Caki2 (cell line): ENCODE measurements at places on chromosomes 12 and 14.

DNA sequence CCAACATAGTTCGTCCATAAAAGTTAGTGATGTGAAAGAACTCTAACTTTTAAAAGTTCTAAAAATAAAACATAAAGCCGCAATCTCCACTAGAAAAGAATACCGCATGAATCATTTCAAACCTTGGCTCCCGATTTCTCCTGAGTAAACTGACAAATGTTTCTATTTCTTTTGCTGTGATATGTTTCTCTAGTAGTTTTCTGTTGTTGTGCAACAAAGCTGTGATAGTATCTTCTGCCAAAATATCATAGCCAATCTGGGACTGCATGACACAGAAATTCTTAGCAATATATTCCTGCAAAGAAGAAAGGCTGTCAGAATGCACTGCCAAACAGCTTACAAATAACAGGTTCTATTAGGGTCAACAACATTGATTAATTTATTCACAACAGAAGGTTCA lies 174.0 kb downstream of the ITPR2 start:
- no peak for DNase-seq

- no peak for DNase-seq
Measured at GRCh38 chr14:24078146-24078545, 6.8 kb downstream of the CPNE6 start.

DNA sequence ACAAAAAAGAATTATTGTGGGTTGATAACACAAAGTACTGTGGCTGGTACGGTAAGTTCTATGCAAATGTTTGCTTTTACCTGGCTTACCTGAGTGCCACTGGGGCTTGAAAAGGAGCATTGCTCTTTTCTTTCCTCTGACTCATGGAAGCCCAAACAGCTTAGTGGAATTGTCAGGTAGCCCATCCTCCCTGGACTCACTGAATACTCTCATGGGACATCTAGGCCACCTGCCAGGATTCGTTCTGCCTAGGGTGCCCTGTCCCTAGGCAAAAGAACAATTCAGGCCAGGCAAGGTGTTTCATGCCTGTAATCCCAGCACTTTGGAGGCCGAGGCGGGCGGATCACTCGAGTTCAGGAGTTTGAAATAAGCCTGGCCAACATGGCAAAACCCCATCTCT lies 22.5 kb upstream of the YAF2 start:
- no peak for DNase-seq

- no peak for DNase-seq
Measured at GRCh38 chr12:42394429-42394828, 68.5 kb downstream of the PPHLN1 start.

DNA sequence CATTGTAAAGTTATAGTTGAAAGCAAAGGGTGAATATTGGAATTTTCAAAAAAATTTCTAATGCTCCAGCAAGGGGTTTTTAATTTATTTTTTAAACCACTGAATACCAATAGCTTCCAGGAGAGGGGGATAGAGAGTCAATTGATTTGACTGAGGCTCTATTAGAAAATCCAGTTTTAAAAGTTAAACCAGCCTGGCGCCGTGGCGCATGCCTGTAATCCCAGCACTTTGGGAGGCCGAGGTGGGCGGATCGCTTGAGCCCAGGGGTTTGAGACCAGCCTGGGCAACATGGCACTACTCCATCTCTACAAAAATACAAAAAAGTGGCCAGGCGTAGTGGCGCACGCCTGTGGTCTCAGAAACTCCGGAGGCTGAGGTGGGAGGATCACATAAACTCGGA lies 150.1 kb downstream of the SLC38A4 start:
- no peak for DNase-seq

- DNase-seq: no peak
Measured at GRCh38 chr12:108170164-108170563, 41.1 kb downstream of the WSCD2 start.

DNA sequence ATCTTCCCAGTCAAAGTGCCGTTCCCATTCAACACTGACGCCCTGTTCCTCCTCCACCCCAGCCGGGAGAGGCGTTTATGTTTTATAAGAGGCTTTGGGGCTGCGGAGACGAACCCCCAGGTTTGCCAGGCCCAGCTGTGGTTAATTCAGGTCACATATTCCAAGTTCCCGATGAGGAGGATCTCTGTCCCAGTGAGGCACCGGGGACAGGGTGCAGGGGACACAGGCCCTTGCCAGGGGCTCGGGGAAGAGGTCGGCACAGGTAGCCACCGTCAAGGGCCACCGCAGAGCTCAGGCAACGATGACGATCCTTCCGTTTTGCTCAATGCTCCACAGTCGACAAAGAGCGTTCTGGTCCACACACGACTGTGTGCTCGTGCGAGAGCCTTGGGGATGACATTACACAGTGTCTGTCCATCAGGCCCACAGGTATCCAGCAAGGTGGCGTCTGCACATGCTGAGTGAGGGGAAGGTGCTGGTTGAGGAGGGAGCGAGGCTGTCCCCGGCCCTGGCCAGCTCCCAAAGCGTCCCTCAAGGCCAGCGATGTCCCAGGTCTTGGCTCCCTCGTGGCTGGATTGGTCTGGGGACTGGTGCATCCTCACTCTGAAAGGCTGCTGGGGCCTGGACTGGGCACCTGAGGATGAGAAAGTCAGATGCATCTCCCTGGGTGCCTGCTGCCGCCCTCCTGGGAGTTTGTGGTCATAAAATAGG lies 189.2 kb upstream of the C14orf180 start:
- DNase-seq: no peak
